Aortic smooth muscle cell (primary cell): ENCODE measurements at places on chromosomes 13 and 19. TPM values are rescaled to one million over a fixed set of nuclear protein-coding genes. Genes with fewer than 3 reads are reported as not detected.

The FFAR3 gene
- total RNA-seq = not detected in 2 replicates

The SACS gene
- total RNA-seq = 72.9 and 77.9 TPM in 2 replicates

The PSG6 gene
- total RNA-seq = not detected in 2 replicates

The SPRED3 gene
- 6.8 and 6.9 TPM in 2 replicates for total RNA-seq

The KLK7 gene
- total RNA-seq = not detected in 2 replicates

The DACT3 gene
- total RNA-seq = 3.2 and 7.5 TPM in 2 replicates

The EID2B gene
- total RNA-seq = 3.4 and 4.2 TPM in 2 replicates

The SMIM24 gene
- not detected in 2 replicates for total RNA-seq

The PRSS57 gene
- not detected in 2 replicates for total RNA-seq

The ADPRHL1 gene
- 0.37 and 0.53 TPM in 2 replicates for total RNA-seq

The C5AR2 gene
- total RNA-seq = 0.53 and 1.1 TPM in 2 replicates

The FFAR1 gene
- total RNA-seq = not detected in 2 replicates

The HSH2D gene
- not detected in 2 replicates for total RNA-seq

The POLRMT gene
- total RNA-seq = 15.5 and 18.5 TPM in 2 replicates

The FAM83E gene
- 0.25 and 1.3 TPM in 2 replicates for total RNA-seq

The ALOX5AP gene
- not detected in 2 replicates for total RNA-seq

The CABP5 gene
- total RNA-seq = not detected in 2 replicates

The HMGB1 gene
- 185 and 229 TPM in 2 replicates for total RNA-seq

The ZGLP1 gene
- 0.12 and 0.13 TPM in 2 replicates for total RNA-seq

The ADM5 gene
- 0.25 and 0.40 TPM in 2 replicates for total RNA-seq

The MAP4K1 gene
- total RNA-seq = 0.31 TPM in 1 of 2 replicates, not detected in the other

The SLITRK6 gene
- under 0.01 TPM in 1 of 2 replicates, not detected in the other for total RNA-seq
